ENCODE measurements at places on chromosomes 3 and 15. TPM values are rescaled to one million over a fixed set of nuclear protein-coding genes. Genes with fewer than 3 reads are reported as not detected.

The SAMMSON gene
- not detected for total RNA-seq

DNA sequence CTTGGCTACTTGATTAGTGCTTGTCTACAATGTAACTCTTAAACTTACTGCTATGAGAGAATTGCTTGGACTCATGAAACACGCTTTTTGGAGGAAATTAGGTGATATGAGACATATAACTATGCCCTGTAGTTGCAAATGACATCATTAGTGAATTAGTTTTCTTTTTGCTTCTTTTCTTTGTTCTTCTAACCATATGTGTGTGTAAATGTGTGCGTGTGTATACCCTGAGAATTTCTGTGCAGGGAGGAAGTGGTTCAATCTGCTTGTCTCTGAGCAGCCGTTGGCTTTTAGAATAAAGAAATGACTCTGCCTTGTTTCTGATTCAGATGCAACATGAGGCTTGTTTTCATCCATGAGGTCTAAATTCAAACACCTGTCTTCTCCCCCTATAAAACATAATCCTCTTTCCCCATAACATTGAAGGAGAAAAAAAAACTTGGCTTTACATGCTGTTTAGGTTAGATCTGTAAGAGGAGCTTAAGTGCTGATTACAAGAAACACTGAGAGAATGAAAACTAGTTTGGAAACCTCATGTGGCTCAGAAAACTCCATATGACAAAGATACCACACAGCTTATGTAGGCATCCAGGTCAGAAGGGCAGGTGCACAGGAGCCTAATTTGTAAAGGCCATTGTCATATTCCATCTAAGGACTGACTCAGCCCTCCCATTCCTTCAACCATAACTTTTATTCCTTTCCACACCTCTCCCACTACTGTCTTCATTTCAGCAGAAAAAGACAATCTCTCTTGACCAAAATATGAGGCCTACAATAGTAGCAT lies 30.5 kb upstream of the BLM start:
- ATAC-seq = no peak

GRCh38 chr3:149969110-149969939 lies 1.4 kb downstream of the PFN2 start:
- ATAC-seq = no peak

DNA sequence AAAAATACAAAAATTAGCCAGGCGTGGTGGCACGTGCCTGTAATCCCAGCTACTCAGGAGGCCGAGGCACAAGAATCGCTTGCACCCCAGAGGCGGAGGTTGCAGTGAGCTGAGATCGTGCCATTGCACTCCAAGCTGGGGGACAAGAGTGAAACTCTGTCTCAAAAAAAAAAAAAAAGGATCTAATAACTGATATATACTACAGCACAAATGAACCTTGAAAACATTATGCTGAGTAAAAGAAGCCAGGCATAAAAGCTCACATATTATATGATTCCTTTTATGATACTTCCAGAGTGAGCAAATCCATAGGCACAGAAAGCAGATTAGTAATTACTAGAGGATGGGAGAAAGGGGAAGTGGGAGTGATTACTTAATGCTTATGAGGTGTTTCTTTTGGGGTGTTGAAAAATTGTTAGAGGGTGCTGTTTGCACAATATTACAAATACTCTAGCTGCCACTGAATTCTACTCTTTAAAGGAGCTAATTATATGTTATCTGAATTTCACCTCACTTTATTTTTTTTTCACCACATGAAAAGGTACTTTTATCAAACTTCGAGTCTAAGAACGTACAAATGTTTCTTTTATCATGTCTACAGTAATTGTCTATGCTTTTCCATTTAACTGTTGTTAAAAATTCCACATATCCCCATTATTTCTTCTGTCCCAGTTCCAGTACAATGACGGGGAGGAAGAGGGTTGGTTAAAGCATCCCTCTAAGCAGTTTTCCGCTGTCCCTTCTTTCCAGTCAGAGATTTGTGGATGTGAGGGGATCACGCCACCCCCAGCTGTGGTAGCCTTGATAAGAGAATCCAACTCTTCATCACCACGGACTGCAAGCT lies 77.7 kb upstream of the FAM174B start:
- no peak for ATAC-seq

Measured in motor neuron (in vitro differentiated cells).